Cerebellar cortex (tissue), 1 donor: ENCODE measurements at places on chromosomes 2 and 18.

GRCh38 chr2:225124311-225125017 is 82.2 kb upstream of the DOCK10 start:
- DNase-seq, result no peak

DNA sequence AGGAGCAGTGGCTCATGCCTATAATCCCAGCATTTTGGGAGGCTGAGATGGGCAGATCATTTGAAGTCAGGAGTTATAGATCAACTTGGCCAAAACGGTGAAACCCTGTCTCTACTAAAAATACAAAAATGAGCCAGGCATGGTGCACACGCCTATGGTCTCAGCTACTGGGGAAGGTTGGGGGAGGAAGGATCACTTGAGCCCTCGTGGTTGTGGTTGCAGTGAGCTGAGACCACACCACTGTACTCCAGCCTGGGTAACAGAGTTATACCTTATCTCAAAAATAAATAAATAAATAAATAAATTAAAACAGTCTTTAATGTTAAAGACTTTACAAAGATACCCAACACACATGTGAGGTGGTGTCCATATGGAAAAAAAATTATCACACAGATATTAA is 134.0 kb downstream of the C2orf74 start:
- DNase-seq, result no peak

DNA sequence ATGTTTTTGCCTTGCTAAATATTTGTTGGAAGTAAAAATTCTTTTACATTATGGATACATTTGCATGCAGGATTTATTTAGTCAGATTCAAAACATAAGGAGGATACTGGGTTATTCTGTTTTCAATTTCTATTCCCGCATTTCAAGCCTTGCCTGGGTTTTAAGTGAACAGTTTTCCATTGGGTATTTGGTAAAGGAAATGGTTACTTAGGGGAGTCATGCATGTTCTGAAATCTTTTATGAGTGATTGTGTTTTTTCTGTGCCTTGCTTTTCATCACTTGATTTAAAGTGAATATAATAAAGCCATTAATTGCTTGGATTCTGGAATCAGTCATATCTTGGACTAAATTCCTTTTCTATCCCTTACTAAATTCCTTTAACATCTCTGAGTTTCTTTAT is 12.0 kb upstream of the SP9 start:
- no peak for DNase-seq

- DNase-seq, result no peak
Measured at GRCh38 chr2:167814881-167815718, 432.3 kb downstream of the STK39 start.

DNA sequence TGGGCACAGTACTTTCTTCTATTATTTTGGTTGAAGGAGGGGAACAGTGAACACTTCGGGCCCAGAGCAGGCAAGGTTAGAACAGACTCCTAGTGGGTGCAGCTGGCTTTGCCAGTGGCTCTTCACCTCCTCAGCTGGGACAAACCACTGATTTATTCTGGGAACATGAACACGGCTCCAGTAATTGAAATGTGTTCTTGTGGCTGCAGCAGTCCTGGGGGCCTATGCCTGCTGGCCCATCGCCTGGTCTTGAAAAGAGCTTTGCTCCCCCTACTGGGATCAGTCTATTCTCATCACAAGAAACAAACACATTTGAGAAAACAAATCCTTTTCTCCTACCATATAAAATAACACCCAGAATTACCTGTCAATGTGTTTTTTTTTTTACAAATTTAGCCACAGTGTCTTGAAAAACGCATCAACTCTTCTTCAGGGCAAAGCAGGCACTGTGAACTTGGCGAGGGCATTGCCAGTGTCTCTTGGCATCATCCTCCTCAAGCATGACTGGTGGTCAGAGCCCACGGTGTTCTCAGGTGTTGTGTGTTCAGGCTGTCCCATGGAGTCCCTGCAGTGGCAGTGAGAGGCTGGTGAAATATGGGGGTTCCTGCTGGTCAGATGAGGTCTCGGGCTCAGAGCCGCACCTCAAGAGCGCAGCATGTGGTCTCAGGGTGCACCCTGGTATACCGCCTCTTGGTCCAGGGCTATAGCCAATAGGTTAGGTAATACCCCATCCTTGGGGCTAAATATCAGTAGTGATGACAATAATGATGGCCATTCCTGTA is 51.3 kb downstream of the RNF144A start:
- DNase-seq, result peak; percentile 77

DNA sequence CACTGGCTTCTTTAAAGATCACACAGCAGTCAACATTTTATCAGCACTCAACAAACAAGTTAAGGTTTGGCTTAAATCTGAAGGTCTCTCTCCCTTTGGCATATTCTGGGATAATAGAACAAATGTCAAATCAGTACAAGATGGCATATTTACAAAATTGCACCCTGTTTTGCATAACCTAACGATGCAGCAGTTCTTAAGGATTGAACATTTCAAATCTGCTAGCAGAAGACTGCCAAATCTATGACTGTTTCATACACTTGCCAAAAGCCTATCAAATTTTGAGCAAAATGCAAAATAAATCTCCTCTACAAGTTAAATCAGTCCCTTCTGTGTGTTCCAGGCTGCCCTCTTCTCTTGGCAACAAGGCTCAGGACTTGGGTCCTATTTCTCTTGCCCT is 73.6 kb downstream of the DPP4 start:
- no peak for DNase-seq

DNA sequence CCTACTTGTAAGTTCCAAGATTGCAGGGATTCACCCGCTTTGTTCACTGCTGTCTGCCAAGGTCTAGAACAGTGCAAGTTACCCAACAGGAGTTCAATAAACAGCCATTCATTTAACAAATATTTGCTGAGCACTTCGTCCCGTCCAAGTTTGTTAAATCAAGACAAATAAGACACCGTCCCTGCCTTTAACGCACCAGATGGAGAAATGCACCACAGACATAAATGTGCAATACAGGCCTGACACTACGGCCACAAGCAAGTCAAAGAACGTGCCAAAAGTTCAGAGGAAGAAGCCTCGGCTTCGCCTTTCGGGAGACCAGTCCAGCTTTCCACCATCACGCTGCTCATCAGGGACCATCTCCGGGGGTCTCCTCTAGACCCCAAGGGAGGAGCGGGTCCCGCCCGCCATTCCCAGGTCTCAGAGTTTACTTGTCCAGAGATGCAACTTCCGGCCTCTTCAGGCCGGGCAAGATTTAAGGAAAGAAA is 429 bp downstream of the C2orf76 start:
- DNase-seq, result peak; percentile 36

DNA sequence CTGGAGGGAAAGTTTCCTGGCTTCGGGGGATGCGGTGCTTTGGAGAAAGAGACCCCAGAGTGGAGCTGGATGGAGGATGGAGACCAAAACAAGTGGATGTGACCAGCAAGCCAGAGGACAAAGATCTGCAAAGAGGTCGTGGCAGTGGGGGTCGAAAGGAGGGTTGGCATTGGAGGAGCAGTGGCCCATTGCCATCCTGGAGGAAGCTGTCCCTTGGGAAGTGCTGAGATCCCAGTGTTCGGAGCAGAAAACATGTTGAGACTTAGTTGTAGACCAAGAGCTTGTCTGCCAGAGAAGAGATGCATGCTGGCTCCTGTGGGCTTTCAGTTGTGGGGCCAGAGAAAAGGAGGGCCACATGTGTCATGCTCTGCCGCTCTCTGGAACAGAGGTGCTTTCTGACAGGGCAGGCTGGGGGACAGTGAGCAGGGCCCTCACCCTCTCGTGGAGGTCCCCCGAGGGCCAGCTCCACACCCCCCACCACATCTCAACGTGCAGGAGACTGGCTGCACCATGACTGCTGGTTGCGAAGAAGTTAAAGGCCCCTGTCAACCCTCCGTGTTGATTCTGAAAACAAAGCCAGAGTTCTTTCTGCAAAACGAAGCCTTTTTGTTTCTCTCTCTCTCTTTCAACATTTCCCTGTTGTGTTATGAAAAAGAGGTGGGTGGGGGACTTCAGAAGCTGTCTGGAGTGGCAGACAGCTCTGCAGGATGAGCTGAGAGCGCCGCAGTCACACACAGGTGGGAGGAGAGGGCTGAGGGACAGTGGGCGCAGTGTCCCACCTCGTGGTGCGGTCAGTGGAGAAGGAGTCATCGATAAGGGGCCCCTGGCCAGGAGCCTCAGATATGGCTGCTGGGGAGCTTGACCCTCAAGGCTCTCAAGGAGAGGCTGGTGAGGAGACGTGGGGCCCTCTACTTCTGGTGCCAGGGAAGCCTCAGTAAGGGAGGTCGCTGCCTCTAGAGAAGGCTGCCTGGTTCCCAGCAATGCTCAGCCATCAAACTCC is 77.6 kb upstream of the BCL2L11 start:
- DNase-seq, result no peak

DNA sequence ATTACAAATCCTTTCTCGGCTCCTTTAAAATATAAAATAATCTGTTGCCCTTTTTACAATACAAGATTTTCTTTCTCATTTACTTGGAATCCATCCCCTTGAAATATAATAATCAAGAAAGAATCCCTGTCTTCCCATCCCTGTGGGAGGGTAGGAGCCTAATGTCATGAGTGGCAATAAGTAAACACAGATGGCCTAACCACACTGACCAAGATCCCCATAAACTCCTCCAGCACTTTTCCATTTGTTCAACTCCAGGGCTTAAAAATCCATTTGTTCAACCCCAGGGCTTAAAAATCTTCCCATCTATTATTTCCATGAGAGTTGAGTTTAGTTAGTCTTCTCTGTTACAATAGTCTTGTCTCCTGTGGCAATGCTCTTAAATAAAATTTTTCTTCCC is 297.6 kb downstream of the CDH7 start:
- no peak for DNase-seq

GRCh38 chr2:17441055-17441771 is 77.0 kb downstream of the RAD51AP2 start:
- no peak for DNase-seq

- DNase-seq, result no peak
Measured at GRCh38 chr2:1482253-1482675, 69.0 kb downstream of the TPO start.

DNA sequence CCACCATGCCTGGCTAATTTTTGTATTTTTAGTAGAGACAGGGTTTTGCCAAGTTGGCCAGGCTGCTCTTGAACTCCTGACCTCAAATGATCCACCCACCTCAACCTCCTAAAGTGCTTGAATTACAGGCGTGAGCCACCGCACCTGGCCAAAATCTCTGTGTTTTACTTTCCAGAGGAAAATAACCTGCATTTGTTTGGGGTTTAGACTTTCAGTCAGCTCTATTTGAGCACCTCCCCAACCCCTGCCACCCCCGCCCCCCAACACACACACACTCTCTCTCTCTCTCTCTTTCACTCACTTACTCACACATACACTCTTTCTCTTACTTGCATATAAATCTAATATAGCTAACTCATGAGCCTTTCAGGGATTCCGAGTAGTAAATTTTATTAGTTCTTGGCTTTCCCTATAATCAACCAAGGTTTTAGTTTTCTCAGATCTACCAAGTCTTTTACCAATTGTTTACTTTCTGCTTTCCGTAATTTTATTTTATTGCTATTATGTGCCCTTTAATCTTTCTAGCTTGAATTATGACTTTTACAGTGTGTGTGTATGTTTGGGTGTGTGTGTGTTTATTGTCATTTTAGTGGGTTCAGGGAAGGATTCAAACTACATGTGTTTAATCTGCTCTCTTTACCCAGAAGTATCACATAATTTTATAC is 24.5 kb downstream of the MFSD6 start:
- DNase-seq, result no peak

DNA sequence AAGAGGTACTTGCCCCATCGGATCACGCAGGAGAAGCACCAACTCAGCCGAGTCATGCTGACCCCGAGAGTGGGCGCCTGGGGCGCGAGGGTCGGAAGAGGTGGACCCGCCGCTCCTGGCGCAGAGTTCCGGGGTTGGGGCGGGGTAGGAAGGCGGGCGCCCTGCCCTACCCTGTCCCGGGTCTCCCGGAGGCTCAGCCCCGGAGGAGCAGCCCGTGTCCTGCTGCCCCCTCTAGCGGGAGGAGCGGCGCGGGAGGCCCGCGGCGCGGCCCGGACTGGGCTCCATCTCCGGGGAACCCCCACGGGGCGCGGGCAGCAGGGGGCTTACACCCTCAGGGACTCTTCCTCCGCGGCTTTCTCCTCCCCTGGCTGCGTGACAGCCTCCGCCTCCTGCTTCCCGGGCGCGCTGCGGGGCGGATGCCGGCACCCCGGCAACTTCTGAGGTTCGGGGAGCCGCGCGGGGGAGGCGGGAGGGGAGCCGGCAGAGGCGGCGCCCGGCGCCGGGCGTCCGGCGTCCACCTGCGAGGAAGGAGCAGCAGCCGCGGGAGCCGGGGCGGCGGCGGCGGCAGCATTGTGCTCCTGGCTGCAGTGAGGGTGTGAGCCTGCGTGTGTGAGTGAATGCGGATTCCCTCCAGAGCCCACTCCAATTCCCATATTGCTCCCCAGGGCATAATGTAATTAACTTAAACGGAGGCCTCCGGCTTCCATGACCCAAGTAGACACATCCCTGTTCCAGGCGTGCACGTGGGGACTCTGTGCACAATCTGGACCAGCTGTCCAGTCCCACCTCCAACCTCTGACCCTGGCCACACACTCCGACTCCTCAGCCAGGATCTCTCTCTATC is 7.6 kb upstream of the TNS1 start:
- no peak for DNase-seq

DNA sequence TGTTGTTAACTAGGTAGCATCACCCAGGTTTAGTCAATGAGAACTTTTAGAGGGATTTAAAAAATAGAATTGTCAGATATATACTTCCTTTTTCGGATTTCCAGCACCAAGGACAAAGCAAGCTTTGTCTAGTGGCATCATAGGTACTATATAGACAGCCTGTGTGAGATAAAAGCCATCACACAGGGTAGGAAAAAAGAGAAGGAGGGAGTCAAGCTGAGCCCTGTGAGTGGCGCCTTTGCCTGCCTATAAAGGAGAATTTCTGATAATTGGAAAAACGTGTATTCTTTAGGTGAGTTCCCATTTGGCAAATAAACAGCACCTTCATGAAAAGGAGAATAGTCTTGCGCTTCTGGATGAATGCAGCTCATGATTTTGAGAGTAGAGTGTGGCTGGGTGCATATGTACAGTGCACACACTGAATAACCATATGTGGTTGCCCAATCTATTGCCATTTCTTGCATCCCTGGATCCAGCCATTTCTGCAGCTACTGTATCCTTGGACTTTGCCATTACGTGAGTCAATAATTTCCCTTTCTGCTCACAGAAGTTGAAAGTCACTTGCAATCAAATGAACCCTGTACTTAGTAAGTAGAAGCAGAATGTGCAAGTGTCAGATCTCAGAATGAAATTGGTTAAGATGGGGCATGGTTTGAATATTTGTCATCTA is 559.9 kb upstream of the MEX3C start:
- DNase-seq, result no peak

DNA sequence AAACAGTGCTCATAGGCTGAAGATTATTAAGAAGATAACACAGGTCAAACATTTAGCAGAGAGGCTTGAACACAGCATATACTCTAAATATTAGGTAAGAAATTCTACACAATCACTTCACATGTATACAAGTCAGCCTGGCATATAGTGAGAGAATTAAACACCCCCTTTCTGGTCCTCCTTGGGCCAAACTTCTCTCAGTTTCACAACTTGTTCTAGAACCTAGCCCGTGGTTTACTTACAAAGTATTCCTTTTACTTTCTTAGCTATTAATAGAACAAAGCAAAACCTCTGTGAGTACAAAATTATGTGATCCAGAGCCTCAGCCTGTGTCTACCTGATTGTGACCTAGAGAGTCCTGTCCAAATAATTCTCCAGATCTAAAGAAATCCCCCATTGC is 562.8 kb downstream of the TNS1 start:
- DNase-seq, result no peak
